ENCODE measurements at places on chromosomes 2 and 18.

- DNase-seq, result no peak
Observed at GRCh38 chr2:239946562-239946863, 78.6 kb downstream of the NDUFA10 start.

- no peak for DNase-seq
Observed at GRCh38 chr18:48531908-48532307, 6.9 kb upstream of the CTIF start.

- no peak for DNase-seq
Observed at GRCh38 chr18:42271647-42272414, 316.8 kb downstream of the PIK3C3 start.

GRCh38 chr18:58405107-58405898, 223.6 kb downstream of the ALPK2 start:
- DNase-seq, result no peak

DNA sequence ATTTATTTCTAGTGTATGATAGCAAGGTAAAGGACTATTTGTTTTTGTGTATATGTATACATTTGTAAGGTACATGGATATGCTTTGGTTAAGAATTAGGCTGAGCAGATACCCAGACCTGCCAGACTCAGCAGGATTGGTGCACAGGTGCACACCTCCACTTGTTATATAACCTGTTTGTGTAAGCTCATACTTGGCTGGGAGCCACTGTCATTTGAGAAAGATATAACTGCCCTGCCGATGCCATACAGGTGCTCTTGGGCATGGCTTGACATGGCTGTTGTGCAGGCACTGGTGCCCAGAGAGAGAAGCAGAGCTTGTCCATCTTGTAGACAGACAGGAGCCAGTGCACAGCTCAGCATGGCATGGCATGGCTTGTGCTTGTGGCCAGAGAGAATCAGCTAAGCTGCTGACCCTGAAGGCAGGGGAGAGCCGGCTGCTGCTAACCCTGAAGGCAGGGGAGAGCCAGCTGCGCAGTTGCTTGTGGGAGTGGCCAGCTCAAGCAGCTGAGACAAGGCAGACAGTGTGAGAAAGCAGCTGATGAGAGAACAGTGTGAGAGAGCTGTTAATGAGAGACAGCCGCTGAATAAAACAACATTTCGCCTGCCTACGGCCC, 136.5 kb downstream of the RNF144A start:
- no peak for DNase-seq

GRCh38 chr2:164335947-164336346, 285.3 kb downstream of the GRB14 start:
- no peak for DNase-seq

DNA sequence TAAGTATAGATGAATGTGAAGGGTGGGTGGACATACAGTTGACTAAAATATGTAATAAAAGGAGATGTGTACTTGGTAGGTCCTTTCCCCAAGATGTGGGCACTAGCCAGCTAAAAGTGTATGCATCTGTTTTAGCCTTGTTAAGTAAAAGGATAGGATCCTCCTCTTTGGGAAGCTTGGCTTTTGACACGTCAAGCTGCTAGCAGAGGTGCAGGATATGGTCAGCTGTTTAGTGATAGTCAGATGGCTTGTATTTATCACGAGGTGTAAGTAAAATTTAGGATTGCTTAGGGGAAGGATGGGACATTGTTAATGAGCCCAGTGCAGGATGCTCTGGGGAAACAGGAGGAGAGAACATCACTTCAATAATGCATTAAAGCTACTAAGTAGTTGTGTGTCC, 1.5 kb downstream of the MFSD6 start:
- no peak for DNase-seq

DNA sequence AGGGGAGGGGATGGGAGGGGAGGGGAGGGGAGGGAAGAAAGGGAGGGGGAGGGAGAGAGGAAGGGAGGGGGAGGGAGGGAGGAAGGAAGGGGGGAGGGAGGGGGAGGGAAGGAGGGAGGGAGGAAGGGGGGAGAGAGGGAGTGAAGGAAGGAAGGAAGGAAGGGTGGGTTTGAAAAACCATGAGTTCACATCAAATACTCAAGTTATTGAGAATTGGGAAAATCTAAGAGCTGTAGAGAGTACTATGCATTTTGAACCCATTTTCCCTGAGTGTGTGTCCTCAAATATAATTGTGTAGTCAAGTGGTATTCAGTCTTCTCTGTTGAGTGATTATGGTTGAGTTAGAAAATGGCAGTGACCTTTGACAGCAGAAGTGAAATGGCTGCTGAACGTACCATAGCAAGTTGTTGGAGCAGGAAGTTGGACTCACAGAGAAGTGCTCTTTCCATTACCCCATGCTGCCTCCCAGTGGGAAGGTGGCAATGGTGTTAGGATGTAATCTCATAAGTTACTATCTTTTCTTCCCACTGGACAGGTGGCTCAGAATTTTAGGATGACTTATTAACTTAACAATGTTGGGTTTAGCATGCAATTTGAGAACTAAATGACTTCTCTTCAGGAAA, 214.6 kb downstream of the SETBP1 start:
- peak; percentile 31 for DNase-seq

DNA sequence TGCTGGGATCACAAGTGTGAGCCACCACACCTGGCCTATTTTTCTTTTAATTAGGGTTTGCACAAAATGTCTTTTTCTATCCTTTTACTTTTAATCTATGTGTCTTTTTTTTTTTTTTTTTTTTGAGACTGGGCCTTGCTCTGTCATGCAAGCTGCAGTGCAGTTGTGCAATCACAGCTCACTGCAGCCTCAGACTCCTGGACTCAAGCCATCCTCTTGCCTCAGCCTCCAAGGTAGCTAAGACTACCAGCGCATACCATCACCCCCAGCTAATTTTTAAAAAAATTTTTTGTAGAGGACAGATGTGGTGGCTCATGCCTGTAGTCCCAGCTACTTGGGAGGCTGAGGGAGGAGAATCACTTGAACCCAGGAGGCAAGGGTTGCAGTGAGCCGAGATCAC, 27.1 kb downstream of the ADCY3 start:
- DNase-seq, result no peak

DNA sequence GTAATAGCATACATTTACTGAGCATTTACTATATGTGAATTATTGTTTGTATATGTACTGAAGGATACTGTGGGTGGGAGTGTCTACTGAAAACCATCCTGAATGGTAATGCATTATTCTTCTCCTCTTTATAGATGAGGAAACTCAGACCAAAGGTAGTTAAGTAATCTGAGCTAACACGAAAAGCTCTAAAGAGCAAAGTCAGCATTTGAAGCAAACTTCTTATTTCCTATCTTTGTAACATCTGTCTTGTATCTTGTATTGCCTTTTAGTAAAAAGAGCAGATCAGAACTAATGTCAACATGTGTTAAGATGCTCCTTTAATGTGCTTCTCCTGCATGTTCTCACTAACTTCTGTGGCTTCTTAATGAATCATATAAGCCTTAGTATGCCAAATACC, 382.8 kb upstream of the NXPH2 start:
- DNase-seq, result no peak

- peak; percentile 58 for DNase-seq
Observed at GRCh38 chr2:54176577-54176976, 61.2 kb downstream of the ACYP2 start.

DNA sequence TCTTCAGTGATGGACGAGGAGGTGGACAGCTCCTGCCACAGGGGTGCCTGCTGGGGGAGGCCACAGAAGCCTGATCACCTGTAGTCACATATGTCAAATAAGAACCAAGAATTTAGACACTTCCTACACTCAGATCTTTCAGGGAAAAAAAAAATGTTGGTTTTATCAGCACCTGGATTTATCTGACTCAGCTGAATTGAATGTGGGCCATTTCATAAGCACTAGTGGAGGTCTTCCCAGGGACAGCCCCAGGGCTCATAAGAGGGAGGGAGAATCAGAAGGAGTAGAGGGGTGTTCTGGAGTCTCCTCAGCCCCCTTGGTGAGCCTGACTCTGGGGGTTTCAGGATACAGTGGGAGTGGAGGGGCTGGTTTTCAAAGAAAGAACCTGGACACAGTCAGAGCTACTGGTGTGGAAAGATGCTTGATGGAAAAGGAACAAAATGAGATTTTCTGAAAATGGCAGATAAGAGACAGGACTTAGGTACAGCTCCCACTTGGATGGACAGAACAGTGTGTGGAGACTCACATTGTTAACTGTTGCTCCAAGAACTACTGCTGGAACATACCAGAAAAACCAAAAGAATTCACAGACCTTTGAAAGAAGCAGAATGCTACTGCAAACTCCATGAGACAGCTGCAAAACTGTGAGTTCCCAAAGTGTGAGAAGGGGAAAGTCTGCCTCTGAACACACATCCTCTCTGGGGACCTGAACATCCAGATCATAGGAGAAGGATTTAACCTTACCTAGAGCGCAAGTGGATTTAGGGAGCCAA, 45.4 kb downstream of the LCT start:
- no peak for DNase-seq

GRCh38 chr18:49584394-49584793, 22.5 kb downstream of the LIPG start:
- DNase-seq, result no peak

- no peak for DNase-seq
Observed at GRCh38 chr2:235768606-235769005, 274.8 kb downstream of the AGAP1 start.

GRCh38 chr2:216246766-216247165, 125.5 kb downstream of the MARCHF4 start:
- DNase-seq, result no peak

GRCh38 chr2:16104315-16104948, 164.1 kb downstream of the MYCN start:
- no peak for DNase-seq

Data from left cardiac atrium (tissue), 4 donors.